ENCODE measurements at places on chromosomes 2 and 18.

GRCh38 chr2:64609227-64609941 lies 44.3 kb downstream of the SERTAD2 start:
- peak; percentile 39 for ATAC-seq

DNA sequence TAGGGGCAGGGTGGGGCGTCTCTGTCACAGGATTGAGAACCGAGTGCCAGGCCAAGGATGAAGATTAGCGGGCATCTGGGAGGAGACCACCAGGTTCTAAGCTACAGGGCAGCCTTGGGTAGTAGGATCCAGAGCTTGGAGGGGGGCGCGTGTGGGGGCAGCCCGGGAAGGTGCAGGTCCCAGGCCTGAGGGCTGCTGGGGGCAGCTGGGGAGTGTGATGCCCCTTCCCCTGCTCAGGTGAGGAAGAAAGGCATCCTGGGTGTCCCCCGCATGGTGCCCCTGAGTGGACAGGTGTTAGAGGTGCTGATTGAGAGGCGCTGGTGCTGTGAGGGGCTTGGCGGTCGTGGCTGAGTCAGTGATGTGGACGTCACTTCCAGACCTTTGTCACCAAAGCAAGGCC lies 33.9 kb upstream of the MBP start:
- ATAC-seq, result no peak

DNA sequence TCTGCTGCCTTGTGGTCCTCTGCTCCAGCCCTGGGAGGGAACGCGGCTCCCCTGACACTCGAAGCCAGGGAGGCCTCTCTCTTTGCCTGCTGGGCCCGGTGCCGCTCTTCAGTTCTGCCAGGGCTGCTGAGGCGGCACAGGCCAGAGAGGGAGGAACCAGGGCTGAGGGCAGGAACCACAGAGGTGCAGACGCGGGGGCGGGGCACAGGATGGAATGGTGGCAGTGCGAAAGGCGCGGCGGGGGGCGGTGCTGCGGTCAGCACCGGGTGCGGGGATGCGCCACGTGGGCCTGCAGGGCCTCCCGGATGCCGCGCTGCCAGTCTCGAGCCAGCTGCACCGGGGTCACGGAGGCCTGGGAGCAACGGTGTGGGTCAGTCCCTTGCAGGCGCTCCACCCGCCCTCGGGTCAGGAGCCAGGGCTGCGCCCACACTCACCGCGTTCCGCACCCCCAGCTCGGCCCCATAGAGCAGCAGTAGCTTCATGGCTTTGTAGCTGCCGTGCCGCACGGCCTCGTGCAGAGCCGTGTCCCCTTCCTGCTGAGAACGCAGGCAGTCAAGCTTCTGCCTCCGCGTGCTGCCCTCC lies 4.4 kb downstream of the ANKRD23 start:
- ATAC-seq, result peak; percentile 90

GRCh38 chr2:71071681-71072398 lies 3.4 kb downstream of the NAGK start:
- ATAC-seq, result peak; percentile 18

- ATAC-seq, result no peak
These were observed 105.4 kb upstream of the DSEL start for GRCh38 chr18:67621906-67622305.

DNA sequence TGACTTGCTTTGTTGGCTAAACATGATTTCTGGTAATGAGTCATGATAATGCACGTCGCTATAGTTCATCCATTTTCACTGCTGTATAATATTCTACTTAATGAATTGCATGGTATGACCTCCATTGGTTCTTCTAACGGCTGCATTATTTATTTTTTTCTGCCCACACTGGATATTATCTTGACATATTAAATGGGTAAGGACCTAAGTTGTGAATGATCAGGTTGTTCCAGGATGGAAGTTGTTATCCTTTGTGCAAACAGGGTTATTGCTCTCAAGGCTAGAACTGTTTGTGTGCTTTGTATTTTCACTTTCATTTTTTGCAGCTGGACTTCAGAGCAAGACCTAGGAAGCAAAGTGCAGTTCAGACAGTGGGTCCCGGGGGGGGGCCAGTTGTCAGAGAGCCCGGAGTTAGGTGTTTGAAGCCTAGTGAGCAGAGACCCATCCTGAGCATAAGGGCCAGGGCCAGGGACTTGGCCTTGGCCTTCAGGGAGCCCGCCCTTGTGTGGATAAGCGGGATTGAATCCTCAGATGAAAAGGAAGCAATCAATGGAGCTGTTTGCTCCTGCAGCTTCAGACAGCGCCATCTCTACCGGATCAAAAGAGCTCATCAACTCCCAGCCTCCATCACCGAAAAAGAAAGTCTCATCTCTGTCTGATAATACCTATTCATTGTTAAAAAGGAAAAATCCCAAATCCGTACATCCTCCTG lies 48.2 kb downstream of the AGAP1 start:
- no peak for ATAC-seq

DNA sequence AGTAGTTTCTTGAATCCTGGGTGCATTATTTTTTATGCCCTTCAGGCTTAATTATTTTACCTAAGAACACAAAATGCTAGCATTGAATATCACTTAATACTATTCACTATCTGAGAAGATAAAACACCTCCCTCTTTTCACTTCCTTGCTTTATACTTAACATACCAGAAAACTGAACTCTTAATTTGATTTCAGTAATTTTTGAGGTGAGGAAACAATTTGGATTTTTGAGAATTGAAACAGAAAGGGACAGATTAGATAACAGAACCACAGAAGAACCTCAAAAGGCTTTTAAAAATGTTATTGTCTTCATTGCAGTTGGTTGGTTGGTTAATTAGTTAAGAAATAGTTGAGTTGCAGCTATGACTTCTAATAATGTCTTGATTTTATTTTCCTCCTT lies 69.5 kb downstream of the GPD2 start:
- no peak for ATAC-seq

- peak; percentile 47 for ATAC-seq
These were observed 2.1 kb downstream of the ARID5A start for GRCh38 chr2:96538487-96539214.
